ENCODE measurements at places on chromosomes 6 and 20.

GRCh38 chr20:35235881-35236280 lies 9.4 kb downstream of the MMP24 start:
- DNase-seq, result no peak

DNA sequence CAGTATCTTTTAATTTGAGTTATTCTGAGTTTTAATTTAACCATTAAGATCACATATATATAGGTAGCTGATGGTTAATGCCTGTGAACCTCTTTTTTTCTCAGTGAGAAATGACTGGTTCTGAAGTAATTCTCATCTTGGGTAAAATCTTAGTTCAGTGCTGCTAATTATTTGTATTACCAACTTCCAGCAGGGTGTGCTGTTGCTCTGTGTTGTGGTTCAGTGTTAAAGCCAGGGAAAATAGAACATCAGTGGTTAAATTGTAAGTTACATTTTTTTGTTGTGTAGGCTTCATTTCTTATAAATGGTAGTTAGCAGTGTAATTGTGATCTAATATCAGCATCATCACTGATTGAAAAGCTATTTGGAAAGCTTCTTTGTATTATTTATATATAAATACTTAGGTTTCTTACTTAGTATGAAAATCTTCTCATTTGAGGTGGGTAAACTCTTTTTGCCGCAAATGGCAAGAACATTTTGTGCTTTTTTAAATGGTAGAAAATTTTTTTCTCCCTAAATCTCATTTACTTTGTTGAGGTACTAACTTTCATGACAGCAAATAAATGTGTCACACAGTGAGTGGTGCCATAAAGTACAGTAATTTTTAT lies 43.7 kb downstream of the CDC5L start:
- peak; percentile 37 for DNase-seq

DNA sequence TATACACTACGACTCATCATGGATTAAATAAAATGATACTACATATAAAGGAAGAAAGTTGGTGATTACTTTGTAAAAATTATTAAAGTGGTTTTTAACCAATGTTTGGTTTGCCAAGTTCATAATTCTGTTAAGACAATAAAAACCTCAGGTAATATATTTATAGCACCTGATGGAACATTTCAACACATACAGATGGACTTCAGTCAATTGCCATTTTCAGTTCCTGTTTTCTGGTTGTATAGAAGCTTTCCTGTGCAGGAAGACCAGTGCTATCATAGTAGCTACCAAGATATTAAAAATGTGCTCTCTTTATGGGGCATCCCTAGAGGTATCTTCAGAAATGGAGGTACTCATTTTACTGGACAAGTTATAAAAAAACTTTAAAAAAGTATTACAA lies 1686.4 kb downstream of the GRIK2 start:
- no peak for DNase-seq

GRCh38 chr20:59994697-59995122 lies 36.5 kb downstream of the CDH26 start:
- peak; percentile 99 for DNase-seq

- DNase-seq, result no peak
Observed at GRCh38 chr6:156767603-156768467, 9.3 kb upstream of the ARID1B start.

- DNase-seq, result peak; percentile 32
Observed at GRCh38 chr6:6277413-6277812, 43.0 kb downstream of the F13A1 start.

DNA sequence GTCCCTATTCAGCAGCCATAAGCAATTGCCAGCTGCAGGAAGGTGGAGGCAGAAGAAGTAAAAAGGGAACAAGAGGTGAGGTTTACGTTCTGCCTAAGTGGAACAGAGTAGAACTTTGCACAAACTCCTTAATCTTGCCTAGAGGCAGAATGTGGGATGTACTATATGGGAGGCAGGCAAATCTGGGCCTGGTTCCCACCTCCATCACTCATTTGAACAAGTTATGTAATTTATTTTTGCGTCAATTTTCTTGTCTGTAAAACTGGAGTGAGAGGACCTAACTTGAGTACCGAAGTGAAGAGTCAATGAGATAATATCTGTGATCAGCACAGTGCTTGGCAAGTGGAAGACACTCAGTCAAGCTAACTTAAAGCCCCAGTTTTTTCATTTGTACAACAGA lies 2.0 kb upstream of the TPBG start:
- DNase-seq, result no peak

- peak; percentile 64 for DNase-seq
Observed at GRCh38 chr6:82270881-82271635, 23.5 kb upstream of the IBTK start.

GRCh38 chr6:3228771-3229565 lies 1.5 kb upstream of the TUBB2B start:
- DNase-seq, result no peak

- DNase-seq, result no peak
Observed at GRCh38 chr6:139879823-139880356, 505.4 kb upstream of the CITED2 start.

DNA sequence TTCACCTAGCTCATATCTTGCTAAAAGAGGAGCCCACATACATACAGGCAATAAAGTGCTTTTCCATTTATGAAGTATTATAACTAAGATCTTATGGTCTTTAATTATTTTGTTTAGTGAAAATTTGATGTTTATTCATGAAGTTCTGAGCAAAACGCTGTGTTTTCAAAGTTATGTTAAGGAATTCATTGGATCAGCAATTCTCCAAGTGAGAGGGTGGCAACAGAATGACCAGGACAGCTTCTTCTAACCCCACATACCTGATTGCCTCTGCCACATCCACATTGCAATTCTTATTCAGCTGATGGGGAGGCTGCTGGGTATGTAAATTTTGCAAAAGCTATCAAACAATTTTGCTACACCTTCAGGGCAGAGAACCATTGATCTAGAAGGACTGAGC lies 116.8 kb downstream of the OGFRL1 start:
- DNase-seq, result no peak

GRCh38 chr20:56656632-56657031 lies 27.5 kb downstream of the TFAP2C start:
- DNase-seq, result no peak

GRCh38 chr6:158666628-158667359 lies 16.9 kb downstream of the SYTL3 start:
- no peak for DNase-seq

- no peak for DNase-seq
Observed at GRCh38 chr20:33621717-33622400, 40.3 kb upstream of the C20orf144 start.

DNA sequence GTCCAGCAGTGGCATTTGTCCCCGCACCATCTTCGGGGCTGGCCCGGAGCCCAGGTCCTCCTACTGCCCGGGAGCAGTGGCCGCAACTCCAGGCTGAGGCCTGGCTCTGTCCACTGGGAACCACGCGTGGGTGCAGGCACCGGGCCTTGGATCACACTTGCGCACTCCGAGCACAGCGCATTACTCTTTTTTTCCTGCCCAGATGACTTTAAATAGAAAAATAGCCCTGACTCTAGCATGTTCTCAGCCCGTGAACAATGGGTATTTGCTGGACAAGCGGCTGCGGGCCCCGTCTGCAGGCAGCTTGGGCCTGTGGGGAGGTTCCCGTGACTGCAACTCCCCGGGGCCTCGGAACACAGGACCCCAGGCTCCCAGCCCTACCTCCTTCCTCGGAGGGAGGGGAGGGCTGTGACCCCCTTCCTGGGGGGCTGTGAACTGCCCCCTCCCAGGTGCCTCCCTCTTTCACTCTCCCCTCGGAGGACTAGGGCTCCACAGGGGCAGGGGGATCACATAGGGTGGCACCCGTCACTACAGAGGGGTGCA lies 162.2 kb downstream of the TBXT start:
- peak; percentile 15 for DNase-seq

GRCh38 chr6:164107297-164107995 lies 692.9 kb downstream of the QKI start:
- no peak for DNase-seq

- DNase-seq, result no peak
Observed at GRCh38 chr6:45870531-45870930, 145.1 kb downstream of the CLIC5 start.

GRCh38 chr6:24359640-24360454 lies 2.0 kb upstream of the DCDC2 start:
- peak; percentile 41 for DNase-seq

DNA sequence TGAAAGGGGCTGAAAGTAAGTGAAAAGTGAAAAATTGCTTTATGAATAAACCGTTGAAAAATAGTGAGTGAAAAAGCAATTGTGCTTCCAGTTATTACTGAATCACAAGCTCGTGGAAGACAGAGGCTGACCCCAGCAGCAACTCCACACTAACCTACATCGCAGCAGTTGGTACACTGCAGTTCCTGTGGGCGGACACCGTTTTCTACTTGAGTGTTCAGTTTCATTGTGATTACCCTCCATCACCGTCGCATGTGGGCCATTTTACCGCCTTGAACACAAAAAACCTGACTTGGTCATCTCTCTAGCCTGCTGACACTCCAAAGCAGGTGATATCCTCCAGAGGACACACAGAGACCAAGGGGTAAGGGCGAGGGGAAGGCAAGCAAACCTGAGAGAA lies 28.4 kb downstream of the PRDM1 start:
- DNase-seq, result no peak

GRCh38 chr20:41064377-41064776 lies 35.8 kb downstream of the TOP1 start:
- no peak for DNase-seq

DNA sequence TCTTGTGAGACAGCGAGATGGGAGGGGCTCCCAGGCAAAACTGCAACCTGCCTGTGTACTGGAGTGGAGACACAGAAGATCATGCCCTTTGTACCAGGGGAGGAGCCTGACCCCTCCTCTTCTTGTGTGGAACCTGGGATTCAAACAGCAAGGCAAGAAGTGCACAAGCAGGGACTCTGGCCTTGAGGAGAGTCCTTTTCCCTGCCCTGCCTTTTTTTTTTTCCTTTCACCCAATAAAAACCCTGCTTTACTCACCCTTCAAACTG lies 251.8 kb upstream of the OPRM1 start:
- DNase-seq, result no peak

- DNase-seq, result no peak
Observed at GRCh38 chr20:3539311-3540107, 68.7 kb downstream of the ATRN start.

- DNase-seq, result peak; percentile 50
Observed at GRCh38 chr6:84762220-84763002, 2.0 kb downstream of the TBX18 start.

- DNase-seq, result peak; percentile 63
Observed at GRCh38 chr6:11632231-11632630, 94.7 kb downstream of the TMEM170B start.

DNA sequence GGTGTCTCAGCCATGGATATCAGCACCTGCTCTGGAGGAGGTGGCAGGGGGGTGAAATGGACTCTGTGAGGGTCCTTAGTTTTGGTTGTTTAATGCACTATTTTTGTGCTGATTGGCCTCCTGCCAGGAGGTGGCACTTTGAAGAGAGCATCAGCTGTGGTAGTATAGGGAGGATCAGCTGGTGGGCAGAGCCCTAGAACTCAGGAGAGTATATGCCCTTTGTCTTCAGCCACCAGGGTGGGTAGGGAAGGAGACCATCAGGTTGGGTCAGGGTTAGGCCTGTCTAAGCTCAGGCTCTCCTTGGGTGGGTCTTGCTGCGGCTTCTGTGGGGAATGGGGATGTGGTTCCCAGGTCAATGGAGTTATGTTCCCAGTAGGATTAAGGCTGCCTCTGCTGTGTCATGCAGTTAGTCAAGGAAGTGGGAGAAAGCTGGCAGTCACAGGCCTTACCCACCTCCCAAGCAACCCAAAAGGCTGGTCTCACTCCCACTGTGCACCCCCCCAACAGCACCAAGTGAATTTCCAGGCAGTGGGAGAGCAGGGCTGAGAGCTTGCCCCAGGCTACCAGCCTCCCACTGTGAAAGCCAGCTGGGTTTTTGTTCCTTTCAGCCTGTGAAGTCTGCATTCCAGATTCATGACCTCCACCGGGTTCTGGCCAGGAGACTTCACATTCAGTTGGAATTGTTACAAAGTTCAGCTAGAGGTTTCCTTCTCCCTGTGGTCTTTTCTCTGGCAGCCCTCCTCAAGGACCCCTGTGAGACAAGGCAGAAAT lies 5.7 kb upstream of the OSTM1 start:
- no peak for DNase-seq

GRCh38 chr6:148525453-148525852 lies 182.8 kb downstream of the SASH1 start:
- no peak for DNase-seq

DNA sequence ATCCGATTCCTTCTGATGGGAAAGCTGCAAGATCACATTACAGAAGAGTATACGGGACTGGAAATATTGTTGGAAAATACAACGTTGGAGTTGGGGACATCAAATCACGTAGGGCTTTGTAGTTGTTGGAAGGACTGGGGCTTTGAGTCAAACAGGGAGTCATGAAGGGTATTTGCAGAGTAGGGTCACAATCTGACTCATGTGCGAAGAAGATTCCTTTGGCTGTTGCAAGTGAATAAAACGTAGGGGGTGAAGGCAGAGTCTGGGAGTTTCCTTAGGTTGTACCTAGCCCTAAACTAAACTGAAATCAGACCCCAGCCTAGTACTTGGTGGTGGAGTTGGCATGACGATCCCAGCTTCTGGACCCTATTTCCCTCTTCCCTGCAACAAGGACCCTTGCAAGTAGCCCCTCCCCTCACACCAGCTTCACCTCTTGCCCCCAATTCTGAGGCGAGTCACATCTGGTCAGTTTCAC lies 32.3 kb downstream of the SNX5 start:
- no peak for DNase-seq

- no peak for DNase-seq
Observed at GRCh38 chr6:47106721-47107197, 64.6 kb upstream of the ADGRF1 start.

- DNase-seq, result no peak
Observed at GRCh38 chr6:109478222-109478805, 4.7 kb downstream of the ZBTB24 start.

DNA sequence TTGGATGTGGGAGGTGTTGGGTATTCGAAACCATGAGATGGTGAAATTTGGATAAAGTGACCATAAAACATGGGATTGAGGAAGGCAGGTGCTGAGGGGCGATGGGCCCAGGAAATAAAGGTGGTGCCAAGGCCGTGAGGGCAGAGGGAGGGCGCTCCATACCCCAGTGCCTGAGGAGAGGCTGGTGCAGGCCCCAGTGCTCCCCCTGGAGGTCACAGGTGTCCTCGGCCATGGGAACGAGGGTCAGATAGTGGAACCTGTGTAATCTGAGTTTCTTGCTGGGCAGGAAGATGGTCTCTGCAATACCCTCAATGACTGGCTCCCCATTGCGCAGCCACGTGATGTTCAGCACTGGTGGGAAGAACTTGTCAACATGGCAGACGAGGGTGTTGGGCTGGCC lies 16.2 kb downstream of the HLA-DPB1 start:
- no peak for DNase-seq

GRCh38 chr6:153044295-153044694 lies 41.8 kb upstream of the MTRF1L start:
- DNase-seq, result no peak

DNA sequence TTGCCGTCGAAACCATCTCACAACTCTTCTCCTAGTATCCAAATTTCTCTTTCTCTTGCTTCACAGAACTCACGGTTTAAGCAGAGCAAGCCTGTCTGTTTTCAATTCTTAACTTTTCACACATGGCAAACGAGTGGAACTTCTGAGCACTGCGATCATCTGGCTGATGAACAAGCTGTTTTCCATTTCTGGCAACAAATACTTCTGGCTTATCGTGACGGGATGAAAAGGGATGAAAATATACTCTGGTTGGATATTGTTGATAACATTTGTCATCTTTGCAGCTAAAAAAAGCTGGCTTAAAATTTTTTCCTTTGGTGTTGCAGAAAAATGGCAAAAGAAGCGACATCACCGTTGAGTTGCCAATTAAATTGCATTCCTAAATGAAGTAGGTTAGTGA lies 515.2 kb upstream of the JARID2 start:
- DNase-seq, result no peak

- peak; percentile 16 for DNase-seq
Observed at GRCh38 chr6:147285087-147285855, 81.1 kb downstream of the STXBP5 start.
